COR-L47 (cell line): ENCODE measurements at places on chromosomes 2 and 18.

DNA sequence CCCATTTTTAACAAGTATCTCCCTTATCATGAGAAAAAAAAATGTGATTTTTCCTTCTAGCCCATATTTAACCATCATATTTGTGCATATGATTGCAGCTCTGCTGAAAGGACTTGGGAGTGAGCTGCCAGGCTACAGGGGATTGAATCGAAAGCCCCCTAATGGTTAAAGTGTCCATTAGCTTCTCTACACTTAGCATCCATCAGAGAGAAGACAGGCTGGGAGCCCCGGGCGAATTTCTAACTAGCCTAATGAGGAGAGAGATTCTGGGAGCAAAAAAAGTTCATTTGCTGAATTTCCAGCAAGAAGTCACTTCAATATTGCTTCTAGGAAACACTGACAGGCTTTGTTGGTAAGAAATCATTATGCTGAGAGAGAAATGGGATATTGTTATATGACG is 848.8 kb downstream of the TDRD15 start:
- DNase-seq: no peak

- no peak for DNase-seq
Measured at GRCh38 chr2:36362291-36362690, 6.7 kb downstream of the CRIM1 start.

- no peak for DNase-seq
Measured at GRCh38 chr2:109676346-109676902, 62.3 kb downstream of the SOWAHC start.

DNA sequence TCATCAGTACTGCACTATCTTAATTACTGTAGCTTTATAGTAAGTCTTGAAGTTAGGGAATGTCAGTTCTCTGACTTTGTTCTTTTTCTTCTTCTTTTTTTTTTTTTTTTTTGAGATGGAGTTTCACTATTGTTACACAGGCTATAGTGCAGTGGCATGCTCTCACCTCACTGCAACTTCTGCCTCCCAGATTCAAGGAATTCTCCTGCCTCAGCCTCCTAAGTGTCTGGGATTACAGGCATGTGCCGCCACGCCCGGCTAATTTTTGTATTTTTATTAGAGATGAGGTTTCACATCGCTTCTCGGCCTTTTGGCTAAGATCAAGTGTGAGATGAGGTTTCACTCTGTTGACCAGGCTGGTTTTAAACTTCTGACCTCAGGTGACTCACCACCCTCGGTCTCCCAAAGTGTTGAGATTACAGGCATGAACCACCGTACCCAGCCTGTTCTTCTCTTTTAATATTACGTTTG is 41.9 kb upstream of the TANC1 start:
- DNase-seq: no peak
